ENCODE measurements at places on chromosomes 12 and 14. TPM values are rescaled to one million over a fixed set of nuclear protein-coding genes. Genes with fewer than 3 reads are reported as not detected.

GRCh38 chr14:86543521-86543920 is 1013.6 kb downstream of the FLRT2 start:
- DNase-seq, result no peak

DNA sequence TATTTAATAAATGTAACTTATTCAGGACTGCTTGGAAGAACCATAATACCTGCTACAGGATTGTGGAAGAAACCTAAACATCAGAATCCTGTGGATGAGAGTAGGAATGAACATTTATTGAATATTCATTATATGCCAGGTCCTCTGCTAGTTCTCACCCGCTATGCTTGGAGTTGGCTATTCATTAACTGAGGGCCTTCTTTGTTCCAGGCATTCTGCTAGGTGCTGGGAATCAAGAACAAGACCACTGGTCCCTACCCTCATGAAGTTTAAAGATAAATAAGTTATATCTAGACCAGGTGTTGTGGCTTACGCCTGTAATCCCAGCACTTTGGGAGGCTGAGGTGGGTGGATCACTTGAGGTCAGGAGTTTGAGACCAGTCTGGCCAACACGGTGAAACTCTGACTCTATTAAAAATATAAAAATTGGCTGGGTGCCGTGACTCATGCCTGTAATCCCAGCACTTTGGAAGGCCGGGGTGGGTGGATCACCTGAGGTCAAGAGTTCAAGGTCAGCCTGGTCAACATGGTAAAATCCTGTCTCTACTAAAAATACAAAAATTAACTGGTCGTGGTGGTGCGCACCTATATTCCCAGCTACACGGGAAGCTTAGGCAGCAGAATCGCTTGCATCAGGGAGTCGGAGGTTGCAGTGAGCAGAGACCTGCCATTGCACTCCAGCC is 3.8 kb upstream of the TULP3 start:
- no peak for DNase-seq

DNA sequence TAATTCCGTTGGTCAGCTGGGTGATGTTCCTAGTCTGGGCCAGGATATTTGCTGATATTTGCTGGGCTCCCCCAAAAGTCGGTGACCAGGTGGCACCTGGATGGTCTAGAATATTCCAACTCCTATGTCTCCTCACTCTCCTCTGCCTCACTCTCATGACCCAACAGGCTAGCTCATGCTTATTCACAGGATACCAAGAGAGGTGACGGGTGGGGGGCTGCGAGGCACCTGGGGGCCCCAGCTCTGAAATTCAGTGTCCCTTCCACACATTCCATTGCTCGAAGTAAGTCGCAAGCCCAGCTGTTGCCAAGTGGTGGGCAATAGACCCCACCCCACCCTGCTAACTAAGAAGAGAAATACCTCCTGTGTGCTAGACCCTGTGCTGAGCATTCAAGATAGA is 67.7 kb downstream of the C14orf132 start:
- DNase-seq, result no peak

DNA sequence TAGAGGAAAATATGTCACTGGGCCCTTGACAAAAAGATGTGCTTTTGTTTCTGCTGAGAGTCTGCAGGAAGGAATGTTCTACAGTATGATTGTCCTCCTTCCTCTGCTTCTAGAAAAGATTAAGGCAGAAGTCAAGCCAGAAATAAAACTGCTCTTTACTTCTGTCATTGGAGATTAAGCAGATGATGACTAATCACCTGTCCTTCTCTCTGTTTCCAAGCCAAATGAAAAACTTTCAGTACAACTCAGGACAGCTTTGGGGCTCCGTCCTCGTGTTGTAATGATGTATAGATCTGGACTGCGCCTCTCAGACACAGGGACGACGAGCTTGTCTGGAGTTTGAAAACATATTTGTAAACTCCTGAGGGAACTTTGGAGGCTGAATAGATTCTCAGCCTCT is 159.3 kb downstream of the DYRK2 start:
- no peak for DNase-seq

DNA sequence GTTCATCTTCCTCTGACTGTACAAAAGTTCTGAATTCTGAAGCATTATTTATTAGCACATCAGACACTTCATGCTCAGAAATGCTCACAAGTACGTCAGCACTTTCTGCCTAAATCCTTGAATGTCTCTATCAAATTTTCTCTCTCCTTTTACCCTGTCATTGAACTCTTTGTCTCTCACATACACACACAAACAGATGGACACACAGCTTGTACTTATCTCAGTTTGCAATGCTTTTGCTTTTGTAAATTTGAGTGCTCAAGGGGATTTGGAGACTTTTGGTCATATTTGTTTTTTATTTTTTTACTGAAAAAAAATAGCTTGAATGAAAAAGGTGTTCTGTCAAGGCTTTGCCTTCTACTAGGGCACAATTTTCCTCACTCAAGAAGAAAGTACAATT is 64.2 kb upstream of the PDZRN4 start:
- DNase-seq, result no peak

GRCh38 chr12:72753571-72753970 is 481.4 kb downstream of the TRHDE start:
- no peak for DNase-seq

GRCh38 chr14:28896337-28896736 is 129.8 kb downstream of the FOXG1 start:
- no peak for DNase-seq

DNA sequence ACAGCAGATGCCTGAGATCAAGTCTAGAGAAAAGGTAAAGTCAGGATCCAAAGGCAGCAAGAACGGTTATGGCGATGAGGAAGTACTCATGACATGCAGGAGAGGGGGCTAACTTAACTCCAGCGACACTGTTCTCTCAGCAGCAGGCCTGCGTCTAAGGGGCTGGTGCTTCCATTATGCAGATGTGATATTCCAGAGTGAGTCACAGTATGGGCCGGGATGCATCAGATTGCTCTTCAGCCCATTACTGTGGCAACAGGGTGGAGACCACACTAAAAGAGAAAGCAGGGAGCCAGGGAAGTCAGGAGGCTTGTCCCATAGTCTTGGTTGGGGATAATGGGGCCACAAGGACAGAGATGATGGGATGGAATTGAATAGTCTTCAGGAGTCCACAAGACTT is 151.8 kb upstream of the NTF3 start:
- DNase-seq, result no peak

GRCh38 chr12:42364692-42365091 is 38.7 kb downstream of the PPHLN1 start:
- DNase-seq, result no peak

DNA sequence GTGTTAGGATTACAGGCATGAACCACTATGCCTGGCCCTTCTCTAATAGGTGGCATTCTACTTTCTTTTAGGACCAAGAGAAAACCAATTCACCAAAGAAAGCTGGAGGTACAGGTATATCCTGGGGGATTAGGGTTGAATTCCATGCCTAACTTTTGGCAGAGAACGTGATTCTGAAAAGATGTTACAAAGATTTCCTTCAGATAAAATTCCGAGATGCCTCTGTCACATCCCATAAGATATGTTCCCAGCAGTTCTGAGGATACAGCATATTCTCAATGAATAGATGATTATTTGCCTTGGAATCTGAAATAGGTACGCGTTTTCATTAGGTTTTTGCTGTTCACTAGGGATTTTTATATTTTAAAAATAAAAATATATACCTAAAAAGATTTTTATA is 111.9 kb upstream of the KRAS start:
- no peak for DNase-seq

- DNase-seq, result no peak
These were observed 90.7 kb downstream of the PPFIA2 start for GRCh38 chr12:81668475-81668874.

DNA sequence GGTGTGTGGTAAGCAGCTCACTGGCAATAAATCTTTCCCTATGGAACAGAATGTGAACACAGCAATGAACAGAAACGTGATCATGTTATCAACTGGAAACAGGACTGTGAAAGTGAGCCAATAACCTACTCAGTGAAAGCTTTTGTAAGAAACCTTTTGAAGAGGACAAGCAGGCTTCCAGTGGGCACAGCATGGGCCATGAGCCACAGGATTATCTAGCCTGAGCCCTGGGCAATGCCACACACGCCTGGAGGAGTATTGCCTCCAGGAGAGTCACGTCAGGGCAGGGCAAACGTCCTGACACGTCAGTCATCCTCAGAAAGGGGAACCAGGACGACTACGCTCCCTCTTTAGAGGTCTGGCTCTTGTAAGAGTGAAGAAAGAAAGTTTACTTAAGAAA is 32.3 kb downstream of the NRDE2 start:
- DNase-seq, result peak; percentile 53

DNA sequence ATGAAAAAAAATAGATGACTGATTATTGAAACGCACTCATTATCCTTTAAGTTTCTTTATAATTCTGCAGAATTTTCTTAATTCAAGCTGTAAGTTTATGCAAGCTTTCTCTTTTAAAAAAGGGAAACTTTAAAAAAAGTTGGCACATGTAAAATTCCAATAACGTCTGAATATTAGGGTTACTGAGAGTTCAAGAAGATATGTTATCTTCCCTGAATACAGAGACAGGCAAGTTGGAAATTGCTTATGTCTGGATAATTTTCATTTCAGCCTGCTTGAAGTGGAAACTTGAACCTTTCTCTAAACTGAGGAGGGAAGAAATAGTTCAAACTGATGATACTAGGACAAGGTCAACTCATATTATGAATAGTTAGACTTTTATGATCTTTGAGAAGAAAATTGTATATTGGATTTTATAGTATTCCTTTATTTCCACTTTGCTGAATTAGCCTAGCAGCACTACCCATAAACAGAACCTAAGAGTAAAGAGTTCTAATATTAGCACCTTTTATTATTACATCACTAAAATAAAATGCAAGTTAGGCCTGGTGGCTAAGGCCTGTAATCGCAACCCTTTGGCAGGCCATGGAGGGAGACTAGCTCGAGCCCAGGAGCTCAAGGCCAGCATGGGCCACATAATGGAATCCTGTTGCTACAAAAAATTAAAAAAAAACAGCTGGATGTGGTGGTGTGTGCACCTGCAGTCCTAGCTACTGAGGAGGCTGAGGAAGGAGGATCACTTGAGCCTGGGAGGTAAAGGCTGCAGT is 288.0 kb downstream of the TRHDE start:
- no peak for DNase-seq

- DNase-seq, result no peak
These were observed 185.8 kb downstream of the DUSP6 start for GRCh38 chr12:89166525-89166934.

GRCh38 chr14:29339494-29340172 is 573.0 kb downstream of the FOXG1 start:
- no peak for DNase-seq

DNA sequence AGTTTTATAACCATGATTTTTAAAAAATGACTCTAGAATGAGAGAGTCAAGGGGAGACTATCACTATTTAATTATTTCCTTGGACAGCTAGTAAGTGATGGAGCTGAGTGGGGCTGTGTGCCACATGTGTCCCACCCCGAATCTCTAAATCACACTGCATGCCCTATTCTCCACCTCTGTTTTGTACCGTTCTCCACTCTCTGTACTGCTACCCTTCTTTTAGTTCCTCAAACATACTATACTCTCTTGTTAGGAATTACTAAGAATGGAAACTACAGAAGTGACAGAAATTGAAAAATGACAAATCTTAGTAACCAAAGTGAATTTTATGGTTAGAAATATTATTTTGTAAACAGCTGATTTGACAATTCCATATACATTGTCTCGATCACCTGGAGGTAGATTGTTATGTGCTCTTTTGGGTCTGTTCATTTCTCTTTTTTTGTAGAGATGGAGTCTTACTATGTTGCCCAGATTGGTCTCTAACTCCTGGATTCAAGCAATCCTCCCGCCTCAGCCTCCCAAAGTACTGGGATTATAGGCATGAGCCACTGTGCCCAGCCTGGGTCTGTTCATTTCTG is 35.9 kb downstream of the SLC11A2 start:
- no peak for DNase-seq

GRCh38 chr12:27515671-27516070 is 8.3 kb upstream of the PPFIBP1 start:
- no peak for DNase-seq

Gene OASL
- 0.21 TPM for total RNA-seq

Gene TTLL5
- total RNA-seq, result 19.5 TPM

Gene ITPR2
- 9.1 TPM for total RNA-seq

Gene SLCO1B1
- total RNA-seq, result 0.28 TPM

Gene TBX5
- 51.7 TPM for total RNA-seq

Gene SCARB1
- 9.9 TPM for total RNA-seq

Gene KRT86
- total RNA-seq, result not detected

Gene DHRS2
- total RNA-seq, result not detected

Gene LBHD2
- total RNA-seq, result not detected

Gene KRT8
- 117 TPM for total RNA-seq

Gene RD3L
- total RNA-seq, result 19.9 TPM

Gene DDIT3
- total RNA-seq, result 33.5 TPM

Gene KCNMB4
- 2.4 TPM for total RNA-seq

Data from heart right ventricle (tissue), 16 donors.